ENCODE measurements at places on chromosomes 4 and X. TPM values are rescaled to one million over a fixed set of nuclear protein-coding genes. Genes with fewer than 3 reads are reported as not detected.

Gene SERPINA7
- not detected for total RNA-seq

Gene GIMD1
- total RNA-seq: not detected

Gene CDKL2
- total RNA-seq: 0.55 TPM

Gene NDP
- 0.28 TPM for total RNA-seq

Gene ERVMER34-1
- under 0.01 TPM for total RNA-seq

Gene BANK1
- 0.57 TPM for total RNA-seq

Gene MAGEA8
- total RNA-seq: not detected
